ENCODE measurements at places on chromosomes 13 and 19.

- DNase-seq, result no peak
Measured at GRCh38 chr19:35397064-35397463, 26.2 kb downstream of the GPR42 start.

DNA sequence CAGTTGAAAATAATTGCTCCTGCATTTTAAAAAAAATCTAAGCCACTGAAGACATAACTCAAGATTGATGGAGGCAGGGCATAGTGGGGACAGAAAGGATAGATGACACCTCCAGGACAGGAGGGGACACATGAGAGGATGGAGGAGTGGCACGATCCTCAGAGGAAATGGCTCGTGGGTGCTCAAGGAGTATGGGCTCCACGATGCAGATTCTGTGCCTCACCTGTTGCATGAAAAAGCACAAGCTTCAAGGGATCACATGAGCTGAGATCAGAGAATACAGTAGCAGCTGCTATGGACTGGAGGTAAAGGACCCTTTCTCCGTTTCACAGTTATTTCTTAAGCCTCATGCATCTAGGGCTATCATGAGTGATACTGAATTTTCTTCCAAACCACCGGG is 69.7 kb upstream of the KL start:
- no peak for DNase-seq

- DNase-seq, result no peak
Measured at GRCh38 chr13:21567714-21568113, 36.3 kb downstream of the MICU2 start.

DNA sequence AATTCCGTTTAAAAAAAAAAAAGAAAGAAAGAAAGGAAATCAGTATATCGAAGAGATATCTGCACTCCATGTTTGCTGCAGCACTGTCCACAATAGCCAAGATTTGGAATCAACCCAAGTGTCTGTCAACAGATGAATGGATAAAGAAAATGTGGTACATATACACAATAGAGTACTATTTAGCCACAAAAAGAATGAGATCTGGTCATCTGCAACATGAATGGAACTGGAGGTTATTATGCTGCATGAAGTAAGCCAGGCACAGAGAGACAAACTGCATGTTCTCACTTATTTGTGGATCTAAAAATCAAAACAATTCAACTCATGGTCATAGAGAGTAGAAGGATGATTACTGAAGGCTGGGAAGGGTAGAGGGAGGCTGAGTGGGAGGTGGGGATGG is 16.3 kb downstream of the ZNF565 start:
- DNase-seq, result no peak

DNA sequence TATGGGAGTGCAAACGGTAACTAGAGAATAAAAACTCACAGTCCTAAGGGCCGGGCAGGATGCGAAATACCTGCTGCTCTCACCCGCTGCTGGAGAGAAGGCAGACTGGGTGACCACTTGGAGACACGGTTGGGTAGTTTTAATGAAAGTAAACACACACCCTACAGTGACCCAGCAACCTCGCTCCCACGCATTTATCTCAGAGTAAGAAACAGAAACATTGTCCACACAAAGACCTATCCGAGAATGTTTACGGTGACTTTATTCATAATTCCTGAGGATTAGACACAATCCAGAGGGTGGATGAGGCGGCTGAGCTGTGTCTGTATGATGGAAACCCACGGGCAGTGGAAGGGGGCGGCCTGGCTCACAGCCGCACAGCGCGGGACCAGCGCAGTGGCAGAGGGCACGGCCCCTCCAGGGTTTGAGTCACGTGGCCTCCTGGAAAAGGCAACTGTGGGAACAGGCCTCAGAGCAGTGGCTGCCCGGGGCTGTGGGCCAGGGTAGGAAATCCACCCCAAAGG is 73.5 kb upstream of the C13orf46 start:
- DNase-seq, result no peak

DNA sequence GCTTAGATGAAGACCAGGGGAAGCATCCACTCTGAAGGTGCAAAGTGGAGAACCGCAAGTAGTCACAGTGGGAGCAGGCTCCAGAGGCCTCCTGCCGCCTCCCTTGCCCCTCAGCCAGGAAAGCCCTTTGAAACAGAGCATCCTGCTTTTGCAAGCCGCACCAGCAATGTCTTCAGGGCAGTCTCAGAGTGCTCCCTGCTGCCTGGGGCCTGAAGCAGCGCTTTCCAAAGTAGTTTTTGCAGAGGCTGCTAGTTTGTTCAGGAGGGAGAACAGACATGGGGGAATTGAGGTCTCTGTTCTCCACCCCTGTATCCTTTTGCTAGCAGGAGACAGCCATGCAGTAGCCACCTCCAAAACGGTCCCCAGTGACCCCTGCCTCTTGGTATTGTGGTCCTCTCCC is 15.8 kb upstream of the POP4 start:
- no peak for DNase-seq

DNA sequence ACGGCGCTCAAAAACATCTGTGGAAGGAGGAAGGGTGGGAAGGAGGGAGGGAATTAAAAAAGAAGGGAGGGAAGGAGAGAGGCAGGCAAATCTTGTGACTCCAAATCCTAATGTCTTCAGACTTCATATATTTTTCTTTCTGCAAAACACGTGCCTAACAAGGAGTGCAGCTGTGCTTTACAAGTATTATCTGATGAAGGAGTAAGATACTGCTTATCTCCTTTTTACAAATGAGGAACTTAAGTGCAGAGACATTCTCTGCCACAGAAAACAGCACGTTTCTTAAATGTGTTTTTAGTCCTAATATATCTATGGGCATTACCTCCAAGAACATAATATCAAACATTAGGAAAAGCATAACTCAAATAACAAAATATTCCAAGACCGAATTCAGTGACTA is 6.5 kb downstream of the FLT3 start:
- DNase-seq, result peak; percentile 99

DNA sequence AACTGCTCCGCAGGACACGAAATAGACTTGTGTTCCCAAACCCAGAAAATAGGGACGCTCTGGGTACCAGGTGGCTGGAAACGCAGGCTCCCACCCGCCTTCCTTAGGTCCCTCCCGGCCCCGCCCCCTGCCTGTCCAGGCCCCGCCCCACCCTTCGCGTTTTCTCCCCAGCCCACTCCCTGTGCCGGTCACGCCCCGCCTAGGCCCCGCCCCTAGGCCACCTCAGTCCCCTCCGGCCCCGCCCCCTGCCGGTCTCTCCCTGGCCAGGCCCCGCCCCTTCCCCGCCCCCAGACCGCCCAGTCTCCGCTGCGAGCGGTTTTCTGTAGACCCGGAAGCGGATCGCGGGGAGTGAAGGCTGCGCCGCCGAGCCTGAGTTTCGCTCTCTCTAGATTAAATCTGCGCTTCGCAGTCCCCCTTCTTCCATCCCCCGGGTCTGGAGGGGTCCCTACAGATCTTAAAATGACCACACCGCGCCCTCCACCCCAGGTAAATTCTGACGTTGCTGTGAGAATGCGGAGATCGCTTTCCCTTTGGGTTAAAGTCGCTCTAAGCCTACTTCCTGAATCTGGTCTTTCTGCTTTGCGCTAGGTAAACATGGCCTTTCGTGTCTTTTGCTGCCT is 3.7 kb upstream of the ZNF665 start:
- peak; percentile 59 for DNase-seq

DNA sequence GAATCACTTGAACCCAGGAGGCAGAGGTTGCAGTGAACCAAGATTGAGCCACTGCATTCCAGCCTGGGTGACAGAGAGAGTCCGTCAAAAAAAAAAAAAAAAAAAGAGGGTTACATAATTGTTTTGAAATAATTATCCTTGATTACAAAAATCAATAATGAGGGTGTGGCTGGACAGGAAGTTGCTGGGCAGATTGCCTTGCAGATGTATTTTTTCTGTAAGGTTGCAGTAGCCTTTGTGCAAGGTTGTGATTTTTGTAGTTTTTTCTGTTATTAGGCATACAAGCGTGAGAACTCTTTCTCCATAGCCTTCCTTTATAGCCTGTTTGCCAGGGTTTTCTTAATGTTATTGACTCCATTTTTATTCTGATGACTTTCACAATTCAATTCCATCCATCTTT is 40.7 kb upstream of the SIN3B start:
- DNase-seq, result no peak

Data from GF-D8 (cell line).